ENCODE measurements at places on chromosomes 5 and 9.

DNA sequence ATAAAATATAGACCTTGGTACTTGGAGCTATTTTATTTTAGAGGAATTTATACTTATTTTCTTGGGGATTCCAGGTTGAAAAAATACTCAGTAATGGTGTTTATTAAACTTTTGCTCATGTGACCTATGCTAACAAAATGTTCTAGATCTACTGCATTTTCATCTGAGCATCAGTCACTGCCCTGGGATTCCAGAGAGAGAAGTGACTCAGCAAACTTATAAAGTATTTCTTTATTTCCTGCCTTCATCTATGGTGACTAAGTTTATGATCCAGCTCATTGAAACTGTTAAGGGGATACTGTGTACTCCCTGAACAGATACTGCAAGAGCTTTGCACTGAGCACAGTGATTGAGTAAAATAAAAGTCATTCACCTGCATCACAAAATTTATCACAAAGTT is 298.5 kb upstream of the CDH18 start:
- DNase-seq = no peak

- DNase-seq = no peak
Observed at GRCh38 chr5:111704452-111705085, 52.4 kb downstream of the NREP start.

- DNase-seq = no peak
Observed at GRCh38 chr5:7754997-7755596, 95.8 kb downstream of the CFAP90 start.

- no peak for DNase-seq
Observed at GRCh38 chr9:38227656-38228055, 158.6 kb upstream of the SHB start.

- no peak for DNase-seq
Observed at GRCh38 chr5:149993471-149993870, 7.0 kb downstream of the TIGD6 start.

GRCh38 chr5:80474929-80475328 is 13.0 kb upstream of the FAM151B start:
- DNase-seq = no peak

GRCh38 chr9:105399117-105399516 is 48.7 kb upstream of the FSD1L start:
- no peak for DNase-seq

- DNase-seq = no peak
Observed at GRCh38 chr9:123020796-123021195, 12.7 kb upstream of the GPR21 start.

GRCh38 chr5:19125956-19126713 is 861.9 kb downstream of the CDH18 start:
- DNase-seq = no peak

DNA sequence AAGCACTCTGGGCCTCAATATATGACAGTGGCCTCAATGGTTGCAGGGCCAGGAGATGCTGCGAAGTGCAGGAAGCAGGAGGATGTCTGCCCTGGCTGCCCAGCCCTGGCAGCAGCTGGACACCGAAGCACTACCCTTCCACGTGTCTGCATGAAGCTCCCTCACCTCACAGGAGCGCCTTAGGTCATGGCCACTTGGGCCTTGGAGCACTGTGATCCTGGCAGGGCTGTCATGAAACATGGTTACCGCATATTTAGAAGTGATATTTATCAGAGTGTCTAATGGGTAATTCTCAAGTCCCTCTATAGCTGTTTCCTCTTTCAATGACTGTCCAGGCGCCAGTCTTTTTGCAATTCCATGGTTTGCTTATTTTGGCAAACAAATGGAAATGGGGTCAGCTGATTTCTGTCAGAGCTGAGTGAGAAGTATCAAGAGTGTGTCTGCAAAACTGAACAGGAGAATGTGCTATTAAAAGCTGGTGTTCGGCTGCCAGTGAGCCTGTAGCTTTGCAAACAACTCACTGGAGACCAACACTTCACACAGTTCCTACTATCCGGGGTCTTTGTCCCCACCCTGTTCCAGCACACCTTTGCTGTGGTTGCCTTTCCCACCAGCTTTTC is 285.9 kb downstream of the KIF4B start:
- no peak for DNase-seq

DNA sequence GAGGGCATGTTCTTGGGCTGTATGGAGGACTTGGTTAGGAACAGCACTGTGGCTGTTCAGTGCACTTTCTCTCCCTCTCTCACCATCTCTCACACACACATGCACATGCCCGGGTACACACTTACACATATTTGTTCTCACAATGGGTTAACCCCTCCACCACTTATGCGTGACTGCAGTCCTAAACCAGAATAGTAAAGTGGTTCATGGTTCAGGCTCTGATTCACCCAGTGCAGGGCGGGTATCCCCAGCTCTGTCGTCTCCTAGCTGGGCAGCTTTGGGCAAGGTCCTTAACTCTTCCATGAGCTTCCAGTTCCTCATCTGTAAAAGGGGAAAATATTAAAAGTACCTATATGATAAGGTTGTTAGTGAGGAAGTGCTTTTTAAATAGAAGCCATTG is 45.3 kb upstream of the GALNT10 start:
- DNase-seq = no peak

DNA sequence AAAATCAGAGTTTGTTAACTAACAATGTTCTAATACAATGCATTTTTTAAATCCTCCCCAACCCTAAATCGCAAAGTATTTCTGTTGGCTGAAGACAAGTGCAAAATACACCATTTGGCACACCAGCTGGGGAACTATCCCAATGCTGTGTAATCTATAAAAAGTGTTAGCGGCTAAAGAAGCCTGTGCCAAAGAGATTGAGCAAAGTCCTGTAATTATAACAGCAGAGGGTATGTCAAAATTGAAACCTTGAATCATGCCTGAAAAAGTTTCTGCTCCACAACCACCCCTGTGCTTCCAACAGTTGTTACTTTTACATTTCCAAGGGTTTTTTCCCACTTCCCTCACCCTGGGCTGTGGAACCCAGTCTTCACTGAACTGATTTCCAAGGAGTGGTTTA is 83.1 kb upstream of the PLPP6 start:
- DNase-seq = no peak

GRCh38 chr9:92988215-92988768 is 41.0 kb downstream of the FGD3 start:
- no peak for DNase-seq

DNA sequence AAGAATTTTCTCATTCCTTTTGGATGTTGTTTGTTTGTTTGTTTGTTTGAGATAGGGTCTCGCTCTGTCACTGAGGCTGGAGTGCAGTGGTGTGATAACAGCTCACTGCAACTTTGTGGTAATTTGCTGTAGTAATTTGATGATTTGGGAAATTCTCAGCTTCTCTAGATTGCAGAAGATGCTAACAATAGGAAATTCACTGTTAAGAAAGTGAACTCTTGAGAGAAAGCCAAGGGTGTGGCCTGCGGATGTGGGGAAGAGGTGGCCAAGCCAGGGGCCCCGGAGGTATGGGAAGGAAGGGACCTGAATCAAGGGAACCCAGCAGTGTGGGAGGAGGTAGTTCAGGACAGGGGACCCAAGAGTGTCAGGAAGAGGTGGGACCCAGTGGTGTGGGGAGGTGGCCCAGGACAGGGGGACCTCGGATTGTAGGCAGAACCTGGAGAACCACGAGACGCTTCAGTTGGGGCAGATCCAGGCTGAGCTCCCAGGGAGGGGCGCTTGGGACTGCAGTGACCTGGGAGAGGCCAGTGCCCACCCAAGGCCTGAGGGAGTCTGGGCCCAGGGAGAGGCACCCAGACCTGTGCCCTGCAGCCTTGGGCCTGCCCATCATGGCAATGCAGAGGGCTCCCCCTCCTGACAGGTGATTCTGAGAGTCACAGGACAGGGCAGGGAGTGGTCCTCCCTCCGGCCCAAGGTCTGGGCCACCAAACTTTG is 5.6 kb upstream of the LCN2 start:
- DNase-seq = no peak

- DNase-seq = no peak
Observed at GRCh38 chr9:121648799-121649198, 2.6 kb upstream of the DAB2IP start.

DNA sequence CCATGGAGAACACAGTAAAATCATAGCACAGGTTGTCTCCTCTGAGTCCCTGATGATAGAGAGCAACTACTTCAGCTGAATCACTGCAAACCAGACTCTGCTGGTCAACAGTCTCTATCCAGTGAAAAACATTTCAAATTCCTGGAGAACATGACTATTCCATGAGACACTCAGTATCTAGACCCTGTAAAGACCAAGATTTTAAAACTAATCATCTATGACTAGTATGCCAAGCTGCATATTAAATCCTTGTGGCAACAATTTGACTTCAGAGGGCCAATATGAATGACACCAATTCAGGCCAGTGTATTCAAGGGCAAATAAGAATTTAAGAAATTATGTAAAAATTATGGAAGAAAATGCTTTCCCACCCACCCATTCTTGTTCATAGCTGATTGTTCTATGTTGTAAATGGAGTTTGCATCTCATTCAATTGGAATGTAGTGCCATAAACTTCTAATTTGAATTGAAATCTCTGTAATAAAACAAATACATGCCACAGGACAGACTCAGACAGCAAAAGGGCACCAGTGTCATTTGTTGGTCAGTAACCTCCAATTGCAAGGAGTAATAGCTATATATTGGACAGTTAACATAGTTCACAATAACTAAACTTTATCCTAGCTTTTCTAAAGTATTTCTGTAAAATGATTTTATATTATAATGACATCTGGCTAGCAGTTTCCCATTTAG is 80.1 kb upstream of the LPAR1 start:
- no peak for DNase-seq

DNA sequence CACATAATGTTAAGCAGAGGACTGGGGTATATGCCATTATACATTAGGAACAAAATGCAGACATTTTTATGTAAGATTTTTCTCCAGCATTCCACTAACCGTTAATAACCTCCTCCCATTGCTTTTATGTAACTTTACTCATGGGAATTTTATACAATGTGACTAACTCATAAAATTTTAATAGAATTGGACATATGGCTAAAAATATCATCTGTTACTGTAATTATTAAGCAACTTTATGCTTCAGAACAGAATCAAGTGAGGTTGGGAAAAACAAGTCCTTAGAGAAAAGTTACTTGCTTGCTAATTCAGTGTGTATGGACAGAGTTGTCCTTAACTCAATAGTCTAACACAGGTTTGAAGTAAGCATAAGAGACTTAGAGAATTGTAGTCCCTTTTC is 54.8 kb upstream of the PCSK1 start:
- DNase-seq = no peak

- DNase-seq = no peak
Observed at GRCh38 chr9:18331310-18331684, 142.7 kb upstream of the ADAMTSL1 start.

DNA sequence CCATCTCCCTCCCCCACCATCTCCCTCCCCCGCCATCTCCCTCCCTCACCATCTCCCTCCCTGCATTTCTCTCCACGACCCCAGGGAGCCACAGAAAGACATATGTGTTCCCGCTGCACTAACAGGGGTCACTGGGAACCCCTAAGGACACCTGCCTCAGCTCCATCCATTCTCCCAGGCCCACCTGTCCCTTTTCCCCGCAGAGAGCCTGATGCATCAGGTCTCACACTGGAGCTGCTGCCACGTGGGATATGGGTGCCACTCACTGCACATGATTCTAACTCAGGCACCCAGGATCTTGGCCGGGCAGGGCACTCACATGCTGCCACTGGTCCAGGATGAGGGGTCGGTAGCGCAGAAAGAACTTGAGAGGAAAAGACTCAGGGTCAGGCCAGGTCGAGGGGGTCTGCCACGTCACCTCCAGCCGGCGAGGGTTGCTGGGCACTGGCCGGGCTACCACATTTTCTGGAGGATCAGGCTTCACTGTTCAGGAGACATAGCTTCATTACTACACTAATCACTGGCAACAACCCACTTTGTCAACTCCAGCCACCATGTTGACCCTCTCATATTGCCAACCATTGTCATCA is 33.2 kb upstream of the ENHO start:
- no peak for DNase-seq

DNA sequence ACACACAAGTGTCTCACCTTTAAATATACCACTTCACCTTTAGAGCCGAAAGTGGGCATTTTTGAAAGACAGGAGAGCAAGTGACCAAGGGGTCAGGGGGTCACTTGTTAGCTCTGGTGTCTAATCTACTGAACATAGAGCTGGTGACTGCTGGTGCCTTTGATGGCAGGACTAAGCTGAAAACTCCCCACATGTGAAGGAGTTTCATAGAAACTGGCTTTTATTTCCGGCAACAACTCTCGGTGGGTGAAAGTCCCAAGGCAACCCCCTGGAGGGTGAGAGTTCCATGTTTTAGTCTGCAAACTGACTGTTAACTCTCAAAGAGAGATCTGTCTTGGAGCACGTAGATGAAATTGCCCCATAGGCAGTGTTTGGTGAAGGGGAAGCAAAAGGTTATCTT is 466.9 kb downstream of the DMRTA1 start:
- no peak for DNase-seq

- no peak for DNase-seq
Observed at GRCh38 chr9:69122549-69123141, 51.4 kb upstream of the TJP2 start.

DNA sequence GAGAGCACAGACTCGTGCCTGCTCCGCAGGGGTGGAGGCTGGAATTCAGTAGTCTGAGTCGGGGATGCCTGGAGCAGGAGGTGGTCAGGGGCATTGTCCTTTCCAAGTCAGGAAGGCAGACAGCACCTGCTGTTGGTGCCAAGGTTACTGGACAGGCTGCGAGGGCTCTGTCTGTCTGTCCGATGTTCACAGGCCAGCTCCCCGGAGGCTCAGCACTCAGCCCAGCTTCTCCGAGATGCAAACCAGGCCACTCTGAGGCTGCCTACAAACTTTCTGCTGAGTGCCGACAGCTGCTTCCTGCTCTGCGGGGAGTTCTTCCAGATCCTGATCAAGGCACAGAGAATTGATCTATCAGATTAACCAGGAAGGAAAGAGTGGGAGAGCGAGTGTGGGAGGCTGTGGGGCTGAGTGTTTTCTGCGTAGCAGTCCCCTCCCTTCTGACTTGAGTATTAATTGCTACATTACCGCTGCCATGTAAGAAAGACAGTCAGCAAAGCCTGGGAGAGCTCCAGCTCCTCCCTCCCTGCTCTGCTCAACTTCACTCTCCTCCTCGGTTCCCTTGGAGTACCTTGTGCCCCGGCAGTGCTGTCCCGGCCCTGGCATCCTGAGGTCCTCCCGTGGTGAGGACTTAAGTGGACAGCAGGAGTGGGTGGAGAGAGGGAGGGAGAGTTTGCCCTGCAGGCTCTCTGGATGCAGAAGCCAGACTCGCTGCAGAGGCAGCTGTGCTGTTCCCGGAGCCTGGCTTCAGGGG is 36.0 kb downstream of the KCNMB1 start:
- DNase-seq = no peak

- DNase-seq = no peak
Observed at GRCh38 chr5:136232316-136232715, 39.4 kb upstream of the SMIM32 start.

- DNase-seq = no peak
Observed at GRCh38 chr5:94977437-94977836, 307.5 kb downstream of the MCTP1 start.

DNA sequence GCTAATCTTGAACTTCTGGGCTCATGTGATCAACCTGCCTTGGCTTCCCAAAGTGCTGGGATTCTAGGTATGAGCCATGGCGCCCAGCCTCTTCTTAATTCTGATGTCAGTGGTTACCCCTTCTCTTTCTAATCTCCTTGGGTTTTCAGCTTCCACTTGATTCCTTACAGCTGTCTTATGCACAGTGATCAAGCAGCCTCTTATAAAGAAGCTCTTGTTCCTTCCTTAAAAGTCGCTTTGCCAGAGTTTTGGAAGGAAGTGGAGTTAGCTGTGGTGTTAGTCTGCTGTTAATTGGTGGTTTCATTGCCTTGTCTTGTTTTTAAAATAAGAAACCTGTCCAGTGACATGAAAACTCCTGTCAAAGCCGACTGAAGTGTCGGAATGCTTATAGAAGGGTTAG is 128.1 kb upstream of the CACNA1B start:
- no peak for DNase-seq

Measured in stimulated activated CD8-positive, alpha-beta memory T cell treated with anti-CD3 and anti-CD28 coated beads, Interleukin-7, amount 100 ng/mL, for 1 hour (primary cell).